ENCODE measurements at places on chromosomes 1 and 21. TPM values are rescaled to one million over a fixed set of nuclear protein-coding genes. Genes with fewer than 3 reads are reported as not detected.

The HORMAD1 gene
- not detected for total RNA-seq

GRCh38 chr1:1989102-1989542 is 14.5 kb downstream of the CFAP74 start:
- no peaks in the 10 kb centered on the region for H3K36me3 ChIP-seq
- H3K27me3 ChIP-seq, result no peaks in the 10 kb centered on the region
- H3K27ac ChIP-seq, result no peak overlapping the region
- H3K4me1 ChIP-seq, result no peaks in the 10 kb centered on the region

- DNase-seq, result no peak
- H3K27me3 ChIP-seq, result no peaks in the 10 kb centered on the region
These were observed 279.2 kb downstream of the NEGR1 start for GRCh38 chr1:72003092-72003491.

- H3K27me3 ChIP-seq, result no peaks in the 10 kb centered on the region
- H3K4me1 ChIP-seq, result no peaks in the 10 kb centered on the region
- H3K36me3 ChIP-seq, result no peaks in the 10 kb centered on the region
- DNase-seq, result no peak
- no peak overlapping the region for H3K4me3 ChIP-seq
These were observed 84.3 kb downstream of the WDR64 start for GRCh38 chr1:241736387-241736786.
